T-helper 1 cell (primary cell): ENCODE measurements at places on chromosomes 7 and 10.

- DNase-seq = no peak
Measured at GRCh38 chr10:77391605-77392235, 245.9 kb downstream of the KCNMA1 start.

DNA sequence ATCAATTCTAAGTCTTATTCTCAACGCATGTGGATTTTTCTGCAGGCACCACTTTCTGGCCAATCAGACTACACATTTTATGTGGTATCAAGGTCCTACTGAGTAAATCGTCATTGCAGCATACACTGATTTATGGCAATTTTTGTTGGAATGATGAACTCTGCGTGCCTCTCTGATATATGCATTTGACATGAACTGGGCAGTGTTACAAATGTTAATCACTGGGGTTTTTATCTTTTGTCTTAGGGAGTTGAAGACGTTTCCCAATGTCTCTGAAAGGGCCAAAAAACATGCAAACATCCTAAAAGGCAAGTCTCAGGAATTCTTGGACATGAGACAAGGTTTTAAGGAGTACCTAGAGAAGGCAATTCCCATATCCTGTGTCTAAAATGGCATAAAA is 809.5 kb upstream of the CELF2 start:
- no peak for DNase-seq

DNA sequence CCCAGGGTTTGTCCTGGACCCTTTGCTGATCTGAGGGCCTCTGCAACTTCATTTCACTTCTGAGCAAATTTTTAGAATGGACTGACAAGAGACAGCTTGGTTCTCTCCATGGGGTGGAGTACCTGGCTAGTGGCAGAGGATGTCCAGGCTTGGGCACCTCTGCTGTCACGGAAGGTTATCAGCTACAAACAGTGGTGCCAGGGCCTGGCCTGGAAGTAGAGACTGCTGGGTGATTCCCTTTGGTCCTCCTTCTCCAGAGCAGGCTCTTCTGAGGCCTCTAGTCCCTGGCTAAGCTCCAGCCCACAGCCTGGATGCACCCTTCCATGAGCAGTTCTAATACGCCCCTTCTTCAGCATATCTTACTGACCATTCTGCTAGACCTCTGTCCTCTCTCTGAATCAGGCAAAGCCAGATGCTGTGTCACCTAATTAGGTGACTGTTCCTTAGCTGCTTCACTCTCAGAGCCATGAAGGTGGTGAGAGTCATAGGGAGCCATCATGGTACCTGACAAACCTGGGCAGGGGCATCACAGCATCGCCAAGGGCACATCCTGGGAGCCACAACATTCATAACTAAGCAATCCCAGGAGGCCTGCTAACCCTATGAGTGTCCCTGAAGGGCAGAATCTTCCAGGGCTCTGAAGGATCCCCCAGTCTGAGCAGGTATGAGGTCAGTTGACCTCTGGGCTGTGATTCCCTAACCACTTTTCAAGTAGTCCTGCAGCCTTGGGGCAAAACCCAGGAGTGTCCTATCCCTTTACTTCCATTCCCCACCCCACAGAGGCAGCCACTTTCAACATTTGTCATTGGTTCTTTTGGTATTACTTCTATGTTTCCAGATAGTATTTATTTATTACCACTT is 4.0 kb downstream of the ARHGAP22 start:
- no peak for DNase-seq

GRCh38 chr10:71354776-71355175 is 35.7 kb downstream of the SLC29A3 start:
- no peak for DNase-seq

DNA sequence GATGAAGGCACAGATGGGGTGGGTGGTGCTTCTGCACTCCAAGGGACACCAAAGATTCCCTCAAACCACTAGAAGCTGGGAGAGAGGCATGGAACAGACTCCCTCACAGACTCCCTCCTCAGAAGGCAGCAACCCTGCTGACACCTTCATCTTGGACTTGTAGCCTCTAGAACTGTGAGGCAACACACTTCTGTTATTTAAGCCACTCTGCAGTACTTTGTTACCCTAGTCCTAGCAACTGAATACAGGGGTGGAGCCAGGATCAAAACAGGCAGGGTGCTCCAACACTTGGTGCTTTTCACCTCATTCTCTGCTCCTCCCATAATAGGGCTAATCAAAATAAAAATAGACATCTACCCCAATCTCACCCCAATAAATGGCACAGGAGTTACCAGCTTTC is 2.3 kb upstream of the GSTO1 start:
- no peak for DNase-seq

DNA sequence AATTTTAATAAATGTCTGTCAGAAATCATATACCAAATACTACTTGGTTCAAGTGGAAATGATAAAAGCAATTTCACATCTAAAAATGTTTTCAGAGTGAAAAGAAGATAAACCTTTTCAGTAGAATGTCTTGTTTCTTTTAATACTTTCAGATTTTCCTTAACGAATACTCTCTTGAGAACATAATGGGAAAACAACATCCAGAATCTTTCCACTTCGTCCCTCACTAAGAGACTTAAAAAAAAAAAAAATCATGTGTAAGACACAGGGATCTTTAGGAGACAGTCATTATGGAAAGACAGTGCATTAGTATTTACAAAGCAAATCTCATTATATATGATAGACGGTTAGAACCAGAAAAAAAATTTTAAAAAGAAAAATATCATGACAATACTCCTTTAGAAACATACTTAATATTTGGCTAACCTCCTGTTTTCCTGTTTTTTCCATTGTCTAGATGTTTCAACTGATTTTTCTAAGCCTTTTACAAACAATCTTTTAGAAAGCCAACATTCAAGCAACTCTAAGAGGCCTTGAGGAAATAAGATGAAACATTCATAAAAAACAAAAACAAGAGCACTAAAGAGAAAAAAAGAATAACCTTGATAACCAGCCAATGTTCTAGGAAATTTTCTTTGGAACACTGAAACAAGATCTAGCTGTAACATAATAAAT is 339.9 kb upstream of the LRRN3 start:
- DNase-seq = no peak

- peak; percentile 8 for DNase-seq
Measured at GRCh38 chr7:371779-372545, 82.0 kb downstream of the FOXL3 start.

DNA sequence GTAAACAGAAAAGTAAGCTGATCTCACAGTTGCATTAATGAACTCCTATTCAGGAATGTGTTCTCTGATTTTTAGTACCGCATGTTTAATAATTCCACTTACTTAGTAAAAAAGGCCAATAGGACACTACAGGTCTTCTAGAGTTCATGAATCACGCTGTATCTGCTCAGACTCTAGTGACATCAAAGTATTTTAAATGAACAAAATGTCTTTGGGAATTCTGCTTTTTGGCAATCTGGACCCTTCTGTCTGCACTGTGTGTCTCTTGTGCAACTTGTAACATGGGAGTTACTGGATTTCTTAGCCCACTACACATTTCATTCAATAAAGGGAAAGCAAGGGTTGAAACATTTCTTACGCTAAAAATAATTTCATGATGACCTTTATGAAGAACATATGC is 50.2 kb downstream of the RABGEF1 start:
- DNase-seq = no peak
